ENCODE measurements at places on chromosomes 5 and 9.
A peak's percentile ranks its signal among the peaks of the same experiment; 100 is the strongest.

GRCh38 chr5:80174790-80175189 lies 81.1 kb downstream of the SERINC5 start:
- no peak for DNase-seq

GRCh38 chr5:40916226-40916625 lies 6.9 kb downstream of the C7 start:
- DNase-seq = no peak

GRCh38 chr9:468766-469426 lies 254.2 kb downstream of the DOCK8 start:
- no peak for DNase-seq

GRCh38 chr5:108661024-108661423 lies 86.7 kb upstream of the FER start:
- DNase-seq = no peak

DNA sequence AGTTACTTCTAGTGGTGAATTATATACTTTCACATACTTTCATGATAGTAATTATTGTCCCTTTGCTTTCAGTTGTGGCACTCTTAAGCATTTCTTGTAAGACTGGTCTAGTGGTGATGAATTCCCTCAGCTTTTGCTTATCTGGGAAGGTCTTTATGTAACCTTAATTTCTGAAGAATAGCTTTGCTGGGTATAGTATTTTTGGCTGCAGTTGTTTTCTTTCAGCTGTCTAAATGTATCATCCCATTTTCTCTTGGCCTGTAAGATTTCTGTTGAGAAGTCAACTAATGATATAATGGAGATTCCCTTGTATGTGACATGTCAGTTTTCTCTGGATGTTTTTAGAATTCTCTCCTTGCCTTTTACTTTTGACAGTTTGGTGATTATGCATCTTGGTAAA lies 41.0 kb downstream of the TMEM38B start:
- DNase-seq = no peak

GRCh38 chr5:125778791-125779190 lies 644.4 kb upstream of the GRAMD2B start:
- DNase-seq = no peak

- no peak for DNase-seq
Measured at GRCh38 chr5:64883912-64884311, 115.2 kb downstream of the CWC27 start.

- no peak for DNase-seq
Measured at GRCh38 chr9:5633243-5633642, 4.3 kb downstream of the RIC1 start.

- no peak for DNase-seq
Measured at GRCh38 chr5:115817386-115817785, 927 bp upstream of the CDO1 start.

DNA sequence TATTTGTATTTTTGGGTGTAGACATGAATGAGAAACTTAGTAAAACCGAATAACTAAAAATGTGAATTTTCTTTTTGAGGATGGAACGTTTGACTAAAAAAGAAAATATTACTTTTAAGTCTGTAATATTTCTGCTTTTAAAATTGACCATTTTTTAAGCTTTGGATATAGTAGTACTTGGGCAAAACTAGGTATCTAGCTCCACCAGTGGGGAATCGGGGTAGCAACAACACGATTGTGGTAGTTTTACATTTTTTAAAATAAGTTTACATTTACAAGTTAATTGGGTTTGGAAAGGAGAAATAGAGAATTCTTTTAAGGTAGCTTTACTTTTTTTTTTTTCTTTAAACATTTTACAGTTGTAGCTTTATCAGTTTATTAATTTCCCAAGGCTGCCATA lies 154.4 kb downstream of the MAN2A1 start:
- DNase-seq = no peak

GRCh38 chr9:37302277-37302676 lies 120.2 kb upstream of the GRHPR start:
- no peak for DNase-seq

DNA sequence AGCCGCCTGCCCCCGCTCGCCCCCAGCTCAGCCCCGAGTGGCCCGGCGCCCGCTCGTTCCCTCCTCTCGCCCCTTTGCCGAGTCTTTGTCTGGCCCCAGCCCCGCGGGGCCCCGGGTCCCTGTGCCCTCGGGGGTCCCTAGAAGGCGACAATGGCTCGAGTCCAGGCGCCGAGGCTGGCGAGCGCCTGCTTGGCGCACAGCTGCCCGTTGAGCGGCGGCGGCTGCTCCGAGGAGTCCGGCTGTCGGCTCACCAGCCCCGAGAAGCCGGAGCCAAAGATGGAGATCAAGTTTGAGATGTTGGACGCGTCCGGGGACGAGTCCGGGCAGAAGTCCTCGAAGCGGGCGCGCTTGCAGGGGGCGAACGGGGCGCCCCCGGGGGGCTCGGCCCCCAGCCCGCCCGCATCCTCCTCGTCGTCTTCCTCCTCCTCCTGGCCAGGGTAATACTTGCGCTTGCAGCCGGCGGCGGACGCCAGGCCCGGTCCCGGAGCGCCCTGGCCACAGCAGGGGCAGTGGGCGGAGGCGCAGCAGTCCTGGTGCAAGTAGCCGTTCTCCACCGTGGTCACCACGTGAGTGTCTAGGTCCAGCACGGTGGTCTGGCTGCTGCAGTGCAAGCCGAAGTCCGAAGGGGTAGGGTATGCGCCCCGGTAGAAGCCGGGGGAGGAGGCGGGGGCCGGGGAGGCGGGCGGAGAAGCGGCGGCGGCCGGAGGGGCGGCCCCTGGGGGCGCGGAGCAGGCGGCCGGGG lies 1.2 kb downstream of the IER5L start:
- DNase-seq = peak; percentile 30

GRCh38 chr5:90311401-90311800 lies 98.2 kb downstream of the CETN3 start:
- DNase-seq = no peak

DNA sequence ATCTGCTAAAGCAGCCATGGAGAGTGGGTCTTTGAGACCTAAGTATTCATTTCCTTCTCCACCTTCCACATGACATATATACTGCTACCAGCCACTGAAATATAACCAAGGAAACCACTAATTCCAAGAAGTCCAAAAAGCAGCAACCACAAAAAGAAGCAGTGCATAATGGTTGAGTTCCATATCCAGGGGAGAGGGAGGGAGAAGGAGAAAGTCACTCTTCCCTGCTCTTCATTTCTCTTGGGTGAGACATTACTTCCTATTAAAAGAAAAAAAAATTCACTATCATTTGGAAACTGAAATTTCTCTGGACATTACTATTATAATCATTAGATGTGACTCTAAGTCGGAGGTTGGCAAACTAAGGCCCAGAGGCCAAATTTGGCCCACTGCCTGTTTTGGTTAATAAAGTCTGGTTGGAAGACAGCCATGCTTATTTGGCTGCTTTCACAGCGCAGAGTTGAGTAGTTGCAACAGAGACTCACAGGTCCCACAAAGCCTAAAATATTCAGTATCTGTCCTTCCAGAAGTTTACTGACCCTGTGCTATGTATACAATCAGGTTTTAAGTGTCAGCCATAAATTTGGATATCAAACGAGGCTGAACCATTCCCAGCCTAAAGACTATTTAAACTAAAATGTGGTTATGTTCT lies 168.6 kb downstream of the MPDZ start:
- no peak for DNase-seq

DNA sequence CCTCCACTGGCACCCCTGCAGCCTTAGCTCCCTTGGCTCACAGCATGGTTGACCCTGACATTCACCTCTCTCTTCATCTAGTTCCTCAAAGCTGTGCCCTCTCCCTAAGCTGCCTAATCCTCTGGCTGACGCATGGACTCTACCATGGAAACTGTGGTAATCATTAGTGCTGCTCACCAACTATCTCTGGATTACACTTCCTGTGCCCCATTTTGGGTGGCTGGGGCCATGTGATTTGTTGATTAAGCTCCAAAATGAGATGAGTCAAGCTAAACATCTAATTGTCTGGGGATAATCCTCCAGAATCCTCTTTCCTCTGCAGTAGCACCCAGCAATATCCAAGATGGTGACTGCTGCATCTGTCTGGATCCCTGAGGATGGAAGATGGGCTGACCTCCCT lies 264.4 kb downstream of the SH3GL2 start:
- no peak for DNase-seq

- no peak for DNase-seq
Measured at GRCh38 chr5:133467335-133467779, 145.0 kb downstream of the FSTL4 start.

DNA sequence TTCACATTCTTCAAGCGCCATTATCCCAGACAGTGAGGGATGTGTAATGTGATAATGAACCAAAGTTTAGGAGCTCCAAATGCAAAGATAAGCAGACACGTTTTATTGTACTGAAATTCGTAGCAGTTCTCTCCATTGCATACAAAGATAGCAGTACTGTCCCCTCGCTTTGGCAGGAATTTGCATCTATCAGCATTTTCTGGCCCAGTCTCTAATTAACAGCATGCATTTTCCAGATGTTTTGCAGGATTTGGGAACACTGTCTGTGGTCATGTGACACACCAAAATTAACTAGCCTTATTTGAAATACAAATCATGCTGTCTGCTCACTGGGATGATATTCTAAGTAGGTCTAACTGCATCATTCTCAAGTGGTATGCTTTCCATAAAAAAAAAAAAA lies 235.9 kb upstream of the TRPM3 start:
- DNase-seq = no peak

DNA sequence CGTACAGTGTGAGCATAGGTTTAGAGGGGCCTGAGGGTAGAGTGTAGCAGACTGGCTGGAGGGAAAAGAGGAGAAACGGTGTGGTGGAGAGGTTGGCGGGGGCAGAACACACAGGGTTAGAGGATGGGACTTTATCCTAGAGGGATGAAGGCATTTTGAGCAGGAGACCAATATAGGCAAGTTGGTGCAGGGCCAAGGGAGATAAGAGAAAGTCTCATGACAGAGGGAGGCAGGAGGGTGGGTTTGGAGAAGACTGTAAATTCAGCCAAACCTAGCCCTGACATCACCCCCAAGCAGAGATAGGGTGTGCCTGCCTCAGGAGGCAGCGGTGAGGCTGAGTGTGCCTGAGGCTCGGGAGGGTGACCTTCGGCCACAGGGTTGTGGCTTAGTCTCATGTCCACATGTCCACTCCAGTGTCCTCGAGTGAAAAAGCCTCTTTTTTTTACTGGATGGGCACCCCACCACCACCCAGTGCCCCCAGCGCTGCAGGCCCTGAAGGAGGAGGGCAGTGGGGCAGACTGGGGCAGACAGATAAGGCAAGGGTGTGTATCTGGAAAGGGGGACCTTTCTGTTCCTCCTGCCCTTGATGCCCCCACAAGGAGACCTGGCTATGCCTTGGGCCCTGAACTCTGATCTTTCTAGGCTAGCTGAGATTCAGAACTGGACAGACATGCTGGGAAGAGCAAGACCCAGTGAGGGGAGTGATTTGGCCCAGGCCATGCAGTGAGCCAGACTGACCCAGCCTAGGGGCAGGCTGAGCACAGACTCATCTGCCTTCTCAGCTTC lies 108.7 kb downstream of the RGS3 start:
- DNase-seq = no peak

DNA sequence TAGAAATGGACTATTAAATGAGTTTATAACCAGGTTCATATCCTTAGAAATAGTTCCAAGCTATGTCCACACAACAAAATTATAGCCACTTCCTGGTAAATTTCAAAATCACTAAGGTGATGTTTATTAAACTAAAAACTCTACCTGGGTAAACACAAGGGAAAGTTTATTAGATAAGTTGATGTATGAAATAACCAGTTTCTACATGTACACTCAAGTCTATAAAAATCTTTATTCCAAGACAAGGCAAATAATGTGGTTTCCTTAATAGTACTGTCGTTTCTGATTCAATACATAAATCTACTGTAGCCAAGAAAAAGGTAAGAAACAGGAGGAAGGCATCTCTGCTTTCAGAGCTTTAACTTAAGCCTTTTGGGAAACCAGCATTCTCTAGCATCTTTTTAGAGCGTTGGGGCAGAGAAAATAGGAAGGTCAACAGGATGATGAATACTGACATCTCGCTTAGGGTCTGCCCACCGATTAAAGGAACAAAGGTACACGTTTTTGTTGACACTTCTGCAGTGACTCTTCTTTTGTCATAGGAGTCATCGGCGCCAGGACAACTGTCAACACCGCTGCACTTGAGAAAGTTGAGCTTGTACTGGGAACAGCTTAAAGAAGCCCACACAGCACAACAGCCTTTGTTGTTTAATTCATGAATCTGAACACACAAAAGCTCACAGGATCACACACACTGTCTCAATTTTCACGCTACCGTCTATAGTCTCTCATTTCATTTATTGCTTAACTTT lies 513.6 kb downstream of the SLCO4C1 start:
- no peak for DNase-seq

- DNase-seq = no peak
Measured at GRCh38 chr5:149586708-149587318, 5.5 kb downstream of the ARHGEF37 start.

- peak; percentile 30 for DNase-seq
Measured at GRCh38 chr5:56481428-56482357, 248.6 kb upstream of the ANKRD55 start.

GRCh38 chr9:77929942-77930341 lies 101.7 kb downstream of the GNAQ start:
- DNase-seq = no peak

DNA sequence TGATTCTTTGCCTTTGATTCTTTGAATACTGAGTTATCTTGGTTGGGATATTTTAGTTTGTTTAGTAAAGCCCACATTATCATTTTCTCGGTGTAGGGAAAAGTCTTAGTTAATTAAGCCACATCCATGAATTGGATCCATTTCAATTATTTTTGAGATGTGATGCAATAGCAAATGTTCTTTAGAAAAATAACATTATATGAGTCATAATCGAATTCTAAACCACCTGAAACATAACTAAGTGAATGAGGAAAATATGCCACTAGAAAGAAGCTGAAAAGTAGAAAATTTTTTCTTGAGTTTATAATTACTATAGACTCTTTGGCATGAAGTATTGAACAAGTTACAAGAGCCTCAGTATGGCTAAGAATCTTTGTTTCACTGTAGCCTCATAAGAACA lies 17.5 kb upstream of the CCDC192 start:
- no peak for DNase-seq

DNA sequence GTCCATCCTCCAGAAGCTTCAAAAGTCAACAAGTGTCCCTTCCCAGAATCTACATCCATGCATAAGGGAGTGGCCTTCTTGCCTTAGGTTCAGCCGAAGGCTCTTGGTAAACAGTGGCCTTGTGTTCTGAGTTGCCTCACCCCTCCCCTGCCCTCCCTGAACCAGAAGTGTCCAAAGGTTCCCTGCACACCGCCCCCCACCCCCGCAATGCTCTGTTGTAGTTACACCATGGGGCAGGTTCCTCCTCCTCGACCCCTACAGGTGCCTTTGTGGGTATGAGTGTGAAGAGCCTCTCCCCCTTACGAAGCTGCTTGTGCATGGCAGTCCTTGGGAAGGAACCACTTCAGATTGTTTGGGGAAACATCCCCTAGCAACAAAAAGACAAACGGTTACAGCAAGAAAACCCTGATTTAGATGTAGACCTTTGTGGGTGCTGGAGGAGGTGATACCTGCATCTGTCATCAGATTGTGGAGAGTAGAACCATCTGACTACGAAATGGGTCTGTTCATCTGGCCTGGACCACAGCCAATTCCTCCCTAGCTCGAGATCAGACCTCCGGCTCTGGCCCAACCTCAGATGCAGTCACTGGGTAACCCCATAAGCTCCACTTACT lies 7.1 kb downstream of the SPACA9 start:
- no peak for DNase-seq

Data from kidney capillary endothelial cell (primary cell).